ENCODE measurements at places on chromosomes 4 and X. TPM values are rescaled to one million over a fixed set of nuclear protein-coding genes. Genes with fewer than 3 reads are reported as not detected.

The STK26 gene
- 38.4 TPM for total RNA-seq

The LDB2 gene
- total RNA-seq, result not detected

GRCh38 chr4:186724864-186725468, 1.3 kb upstream of the FAT1 start:
- peak; percentile 35 for DNase-seq

GRCh38 chr4:138400543-138400942, 158.4 kb upstream of the SLC7A11 start:
- DNase-seq, result no peak

DNA sequence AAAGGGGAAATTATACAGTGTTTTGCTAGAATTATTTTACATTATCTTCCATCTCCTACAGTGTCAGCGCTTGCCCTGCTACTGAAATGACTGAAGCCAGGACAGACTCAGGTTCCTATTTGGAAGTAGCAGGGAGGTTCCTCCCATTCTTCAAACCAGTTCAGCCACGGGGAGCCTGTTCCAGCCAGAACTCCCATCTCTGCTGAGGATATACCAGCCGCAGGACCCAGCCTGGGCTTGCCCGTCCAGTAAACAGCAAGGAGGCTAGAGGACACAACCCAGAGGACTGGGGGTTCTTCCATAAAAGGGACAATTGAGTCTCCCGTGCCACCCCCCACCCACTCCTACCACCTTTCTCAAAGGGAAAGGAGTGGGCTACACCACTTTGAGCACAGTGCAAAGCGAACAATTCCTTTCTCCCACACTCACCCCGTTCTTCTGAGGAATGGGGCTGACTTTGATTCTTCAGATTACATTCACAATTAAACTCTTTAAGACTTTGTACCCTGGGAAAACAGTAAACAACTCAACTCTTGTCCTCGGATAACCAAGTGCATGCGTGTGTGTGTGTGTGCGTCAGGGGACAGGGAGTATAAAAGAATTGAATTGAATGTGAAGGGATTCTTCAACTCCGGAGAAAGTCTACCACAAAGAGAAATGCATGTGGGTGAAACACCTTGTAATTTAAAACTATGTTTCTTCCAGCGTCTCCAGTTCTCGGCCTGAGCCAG, 31.0 kb upstream of the PPARGC1A start:
- no peak for DNase-seq

DNA sequence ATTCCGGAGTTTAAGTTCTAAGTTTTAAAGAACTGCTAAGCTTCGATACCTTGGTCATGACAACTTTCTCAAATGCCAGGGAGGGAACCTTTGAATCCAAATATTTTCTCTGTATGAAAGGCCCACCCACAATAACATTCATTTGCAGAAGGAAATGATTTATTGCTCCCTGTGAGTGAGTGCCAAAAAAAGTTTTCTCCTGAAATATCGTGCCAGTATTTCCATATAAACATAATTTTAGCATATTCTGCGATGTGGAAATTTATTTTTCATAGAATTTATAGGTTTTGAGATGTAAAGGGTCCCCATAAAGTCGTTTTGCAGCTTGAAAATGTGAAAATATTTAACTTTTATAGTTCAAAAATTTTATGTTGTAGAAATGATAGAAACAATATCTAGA, 53.9 kb downstream of the BMPR1B start:
- no peak for DNase-seq

DNA sequence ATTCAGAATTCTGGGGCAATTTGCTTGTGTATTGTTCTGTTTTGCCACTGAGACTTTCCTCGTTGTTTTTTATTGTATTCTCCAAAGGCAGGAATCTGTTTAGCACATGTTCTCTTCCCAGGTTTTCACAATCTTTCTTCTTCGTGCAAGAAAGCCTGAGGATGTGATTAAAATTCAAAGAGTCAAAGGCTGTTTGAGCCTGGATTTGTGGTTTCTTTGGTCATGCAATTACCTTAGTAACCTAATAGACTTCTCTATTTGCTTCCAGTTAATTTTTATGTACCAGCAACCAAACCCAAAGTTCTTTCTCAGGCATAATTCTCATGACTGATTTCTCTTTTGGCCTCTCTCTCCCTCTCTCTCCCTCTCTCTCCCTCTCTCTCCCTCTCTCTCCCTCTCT, 1420.1 kb upstream of the TENM3 start:
- no peak for DNase-seq

DNA sequence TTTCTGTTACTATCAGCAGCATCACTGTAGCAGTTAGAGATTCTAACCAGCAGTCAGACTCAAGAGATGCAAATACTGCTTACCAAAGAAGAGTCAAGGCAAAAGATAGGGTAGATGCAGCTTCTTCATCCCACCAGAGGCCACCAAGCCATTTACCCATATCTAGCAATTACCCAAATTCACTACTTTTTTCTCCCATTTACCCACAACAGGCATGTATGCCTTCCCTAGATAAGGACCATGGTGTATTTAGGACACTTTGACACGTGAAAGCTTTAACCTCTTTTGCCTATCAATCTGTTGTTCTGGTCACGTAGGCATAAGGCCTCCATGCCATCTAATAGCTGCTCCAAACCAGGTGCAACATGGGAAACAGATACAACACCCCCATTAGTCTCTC, 5.6 kb downstream of the LARP7 start:
- DNase-seq, result no peak

GRCh38 chrX:139783959-139784358, 76.0 kb upstream of the MCF2 start:
- no peak for DNase-seq

DNA sequence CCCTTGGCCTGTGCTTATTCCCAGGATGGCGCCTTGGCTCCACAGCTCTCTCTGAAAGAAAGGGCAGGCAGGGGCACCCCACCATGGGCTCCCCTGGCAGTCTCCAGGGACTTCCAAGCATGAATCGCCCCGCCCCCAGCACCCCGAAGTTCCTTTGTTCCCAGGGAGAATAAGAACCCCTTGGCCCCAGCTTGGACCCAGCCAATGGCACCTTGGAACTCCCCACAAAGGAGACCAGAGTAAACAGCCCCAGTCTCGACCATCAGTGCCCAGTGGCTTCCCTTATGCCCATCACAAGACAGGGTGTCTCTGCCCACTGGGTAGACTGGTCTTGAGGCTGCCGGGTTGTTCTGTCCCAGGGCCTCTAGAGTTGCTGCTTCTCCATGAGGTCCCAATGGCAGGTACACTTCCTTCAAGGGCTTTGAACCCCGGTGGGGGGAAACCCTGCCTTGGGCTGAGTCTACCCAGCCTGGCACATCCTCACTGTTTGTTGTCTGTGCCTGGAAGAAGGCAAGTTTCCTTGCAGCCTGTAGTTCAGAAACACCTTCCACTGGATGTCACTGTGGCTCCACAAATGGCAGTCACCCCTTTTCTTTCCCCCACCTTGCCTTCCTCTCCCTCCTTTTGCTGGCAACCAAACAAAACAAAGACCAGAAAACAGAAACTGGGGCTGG, 30.8 kb downstream of the NBDY start:
- no peak for DNase-seq

DNA sequence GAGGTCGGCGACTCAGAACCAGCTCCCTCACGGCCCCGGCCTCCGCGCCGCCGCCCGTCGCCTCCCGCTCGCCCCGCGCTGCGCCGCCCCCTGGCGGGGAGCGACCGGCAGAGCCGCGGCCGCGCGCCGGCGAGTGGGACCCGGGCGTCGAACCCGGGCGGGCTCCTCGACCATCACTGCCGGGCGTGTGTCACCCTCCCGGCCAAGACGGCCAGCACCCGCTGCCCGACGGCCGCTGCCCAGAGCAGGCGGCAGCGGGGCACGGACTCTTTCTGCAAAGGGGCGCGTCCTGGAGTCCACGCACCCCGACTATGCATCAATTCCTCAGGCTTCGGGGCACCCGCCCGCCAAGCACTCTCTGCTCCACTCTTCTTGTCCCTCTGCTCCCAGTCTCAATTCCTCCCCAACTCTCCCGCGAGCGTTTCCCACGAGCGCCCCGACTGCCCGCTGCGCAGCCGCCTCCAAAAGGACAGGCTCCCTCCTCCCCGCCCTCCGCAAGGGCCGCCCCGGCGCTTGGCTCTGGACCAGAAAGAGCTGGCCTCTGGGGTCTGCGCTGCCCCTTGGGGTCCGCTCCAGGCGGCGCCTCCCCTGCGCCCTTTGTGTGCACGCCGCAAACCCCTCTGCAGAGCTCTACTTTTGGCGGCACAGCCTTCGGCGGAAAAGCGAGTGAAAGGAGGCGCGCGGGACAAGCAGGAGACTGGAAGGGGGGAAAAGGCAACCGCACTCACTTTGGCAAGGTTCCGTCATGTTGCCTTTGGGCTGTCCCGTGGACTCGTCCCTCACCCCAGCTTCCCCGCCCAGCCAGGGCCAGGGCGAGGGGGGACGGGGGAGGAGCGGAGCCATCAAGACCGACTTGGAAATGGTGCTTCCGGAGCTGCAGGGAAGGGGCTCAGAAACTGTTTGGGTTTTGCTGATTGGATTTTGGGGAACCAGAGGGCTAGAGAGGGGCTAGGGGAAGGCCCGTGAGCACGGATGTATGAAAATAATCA, 1.0 kb downstream of the PDE5A start:
- peak; percentile 41 for DNase-seq

The CPLX1 gene
- 0.10 TPM for total RNA-seq

DNA sequence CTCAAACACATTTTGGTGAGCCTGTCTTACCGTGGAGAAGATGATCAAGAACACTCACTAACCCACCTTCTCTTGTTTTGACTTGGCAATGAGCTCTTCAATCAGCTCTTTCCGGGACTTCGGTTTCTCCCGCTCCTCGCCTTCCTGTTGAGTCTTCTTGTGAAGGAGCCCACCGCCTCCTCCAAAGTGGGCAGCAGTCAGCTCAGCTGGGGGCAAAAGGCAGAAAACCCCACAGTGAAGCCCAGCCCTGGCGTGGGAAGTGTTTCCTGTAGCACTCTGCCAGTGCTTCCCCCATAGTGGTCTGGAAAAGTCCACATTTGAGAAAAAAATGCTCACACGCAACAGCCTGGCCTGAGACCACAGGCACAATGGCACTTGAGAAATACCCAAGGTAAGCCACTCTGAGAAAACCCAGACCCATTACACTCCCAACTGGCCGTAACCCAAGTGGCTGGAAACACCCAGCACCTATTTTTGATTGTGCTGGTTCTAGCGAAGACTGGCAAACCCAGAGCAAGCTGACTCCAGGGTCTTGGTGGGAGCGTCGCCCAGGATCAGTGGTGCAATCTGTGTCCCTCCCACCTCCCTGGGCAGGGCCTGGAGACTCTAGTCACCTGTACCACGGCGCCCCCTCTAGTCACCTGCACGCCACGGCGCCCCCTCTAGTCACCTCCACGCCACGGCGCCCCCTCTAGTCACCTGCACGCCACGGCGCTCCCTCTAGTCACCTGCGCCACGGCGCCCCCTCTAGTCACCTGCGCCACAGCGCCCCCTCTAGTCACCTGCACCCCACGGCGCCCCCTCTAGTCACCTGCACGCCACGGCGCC, 8.6 kb downstream of the NOP14 start:
- DNase-seq, result no peak

DNA sequence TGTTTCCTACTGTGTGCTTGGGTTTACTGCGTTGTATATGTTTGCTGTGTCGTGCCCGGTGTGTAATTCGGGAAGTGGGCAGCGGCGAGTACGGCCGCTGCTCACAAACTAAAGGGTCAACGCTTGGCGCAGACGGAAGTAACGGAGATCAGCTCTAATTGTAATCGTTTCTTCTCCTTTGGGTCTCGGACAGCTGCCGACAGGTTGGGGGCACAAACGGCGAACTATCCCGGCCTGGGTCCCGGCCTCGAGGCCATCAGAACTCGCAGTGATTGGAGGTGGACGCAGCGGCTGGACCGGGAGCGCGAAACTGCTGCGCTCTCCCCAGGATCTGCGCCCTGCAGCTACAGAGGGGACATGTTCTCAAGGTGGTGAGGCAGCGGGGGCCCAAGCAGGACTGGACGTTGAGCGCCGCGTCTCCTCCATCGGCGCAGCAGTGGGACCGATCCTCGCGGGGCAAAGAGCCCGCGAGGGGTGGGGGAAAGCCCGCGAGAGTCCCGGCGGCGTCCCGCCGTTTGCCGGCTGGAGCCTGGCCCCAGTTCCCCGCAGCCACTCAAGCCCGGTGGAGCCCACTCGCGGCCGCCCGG, 516 bp upstream of the ZIC3 start:
- no peak for DNase-seq

The AFP gene
- total RNA-seq, result not detected

DNA sequence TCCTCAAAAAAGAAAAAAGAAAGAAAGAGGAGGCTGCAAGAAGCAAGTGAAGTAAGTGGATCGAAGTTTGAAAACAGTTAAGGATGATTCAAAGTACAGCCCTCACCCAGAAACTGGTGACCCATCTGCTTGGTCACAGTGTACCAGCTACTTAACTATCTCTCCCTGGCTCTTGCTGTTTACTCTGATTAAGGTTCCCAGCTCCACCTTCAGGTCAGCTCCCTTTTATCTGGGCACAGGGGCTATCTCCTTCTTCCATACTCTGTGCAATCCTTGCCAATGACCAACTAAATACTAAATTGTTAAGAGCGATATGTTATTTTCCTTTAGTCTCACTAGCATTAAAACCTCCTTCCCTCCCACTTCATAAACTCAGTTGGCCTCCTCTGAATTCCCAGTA, 81.5 kb upstream of the SMIM10 start:
- no peak for DNase-seq

- peak; percentile 94 for DNase-seq
Observed at GRCh38 chr4:103451341-103451740, 253.2 kb upstream of the CENPE start.

GRCh38 chr4:26441102-26441501, 49.2 kb downstream of the CCKAR start:
- no peak for DNase-seq

DNA sequence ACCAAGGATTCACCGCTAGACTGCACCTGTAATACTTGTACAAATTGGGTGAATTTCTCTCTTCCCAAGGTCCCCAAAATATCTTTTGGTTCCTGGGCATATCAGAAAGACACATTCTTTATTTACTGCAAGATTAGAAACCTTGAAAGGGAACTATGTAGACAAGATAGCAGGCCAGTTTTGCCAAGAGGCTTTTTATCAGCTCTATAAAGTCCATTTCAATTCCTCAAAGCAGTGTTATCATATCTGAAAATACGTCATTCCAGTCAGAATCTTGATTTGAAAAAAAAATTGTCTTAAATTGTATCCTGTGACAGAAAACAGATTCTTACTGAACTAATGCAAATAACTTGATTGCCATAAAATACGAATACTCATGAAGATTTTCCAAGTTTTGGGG, 37.0 kb upstream of the NSG1 start:
- DNase-seq, result no peak

DNA sequence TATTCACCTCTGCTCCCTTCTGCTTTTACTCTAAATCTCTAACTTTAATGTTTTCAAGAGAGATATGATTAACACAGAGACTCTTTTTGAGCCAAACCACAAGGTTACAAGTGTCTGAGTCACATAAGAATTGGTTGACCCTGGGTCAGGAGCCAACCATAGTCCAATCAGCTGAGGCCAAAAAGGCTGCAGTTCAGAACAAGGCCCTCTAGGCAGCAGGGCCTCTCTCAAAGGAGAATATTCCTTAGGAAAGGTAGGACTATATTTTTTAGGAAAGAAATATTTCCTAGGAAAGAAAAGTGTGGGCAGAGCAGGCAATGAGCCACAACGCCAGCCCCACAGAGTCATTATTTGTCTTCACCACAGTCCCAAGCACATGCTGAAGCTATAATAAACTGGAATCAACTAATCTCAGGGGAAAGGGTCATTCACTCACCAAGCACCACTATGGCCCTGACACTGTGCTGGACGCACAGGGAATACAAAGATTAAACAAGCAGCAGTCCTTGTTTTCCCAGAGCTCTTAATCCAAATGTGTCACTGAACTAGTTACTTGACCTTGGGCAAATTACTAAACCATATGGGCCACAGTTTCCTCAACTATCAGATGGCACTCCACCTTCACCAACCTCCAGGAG, 2.2 kb downstream of the ATP8A1 start:
- DNase-seq, result no peak

Measured in foreskin keratinocyte (primary cell).